ENCODE measurements at places on chromosomes 13 and 19.

- DNase-seq, result no peak
These were observed 43.8 kb upstream of the GRTP1 start for GRCh38 chr13:113407531-113408393.

DNA sequence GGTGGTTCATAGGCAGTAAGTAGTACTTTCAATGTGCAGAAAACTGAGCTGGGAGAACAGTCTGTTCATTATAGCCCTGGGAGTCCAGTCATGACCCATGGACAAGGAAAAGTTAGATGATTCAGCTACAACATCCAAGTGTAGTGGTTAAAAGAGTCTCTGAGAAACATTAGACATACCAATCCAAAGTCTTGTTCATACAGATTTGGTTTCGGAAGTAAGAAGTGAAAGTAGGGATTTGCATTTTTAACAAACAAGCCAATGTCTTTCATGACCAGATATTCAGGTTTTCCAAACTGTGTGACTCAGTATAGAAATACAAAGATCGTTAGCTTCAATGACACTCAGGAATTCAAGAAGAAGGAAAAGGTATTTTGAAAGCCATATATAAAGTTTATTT lies 345.3 kb downstream of the SLITRK1 start:
- DNase-seq, result no peak

- DNase-seq, result no peak
These were observed 44.9 kb downstream of the C13orf46 start for GRCh38 chr13:113928685-113929627.

- no peak for DNase-seq
These were observed 8.8 kb downstream of the GTPBP3 start for GRCh38 chr19:17346109-17346671.

DNA sequence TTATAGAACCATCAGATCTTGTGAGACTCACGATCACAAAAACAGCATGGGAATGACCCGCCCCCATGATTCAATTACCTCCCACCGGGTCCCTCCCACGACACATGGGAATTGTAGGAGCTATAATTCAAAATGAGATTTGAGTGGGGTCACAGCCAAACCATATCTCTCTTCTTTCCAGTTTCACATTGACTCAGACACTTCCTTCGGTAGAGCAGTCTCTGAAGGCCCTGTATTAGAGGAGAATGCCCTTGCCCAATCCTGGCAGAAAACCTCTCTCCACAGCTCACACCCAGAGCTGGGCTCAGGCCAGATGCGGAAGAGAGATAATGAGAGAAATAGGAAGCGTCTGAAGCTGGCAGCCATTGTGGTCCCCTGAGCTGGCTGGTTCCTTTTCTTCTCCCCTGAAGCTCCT lies 72.4 kb upstream of the CLDN10 start:
- DNase-seq, result no peak

- no peak for DNase-seq
These were observed 110.1 kb upstream of the RXFP2 start for GRCh38 chr13:31629085-31629780.

- DNase-seq, result no peak
These were observed 50.8 kb downstream of the EFNB2 start for GRCh38 chr13:106484537-106485193.

DNA sequence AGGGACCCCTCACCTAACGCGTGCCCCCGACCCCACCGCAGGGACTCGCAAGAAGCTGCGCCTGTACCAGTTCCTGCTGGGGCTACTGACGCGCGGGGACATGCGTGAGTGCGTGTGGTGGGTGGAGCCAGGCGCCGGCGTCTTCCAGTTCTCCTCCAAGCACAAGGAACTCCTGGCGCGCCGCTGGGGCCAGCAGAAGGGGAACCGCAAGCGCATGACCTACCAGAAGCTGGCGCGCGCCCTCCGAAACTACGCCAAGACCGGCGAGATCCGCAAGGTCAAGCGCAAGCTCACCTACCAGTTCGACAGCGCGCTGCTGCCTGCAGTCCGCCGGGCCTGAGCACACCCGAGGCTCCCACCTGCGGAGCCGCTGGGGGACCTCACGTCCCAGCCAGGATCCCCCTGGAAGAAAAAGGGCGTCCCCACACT lies 4.7 kb upstream of the MYBPC2 start:
- DNase-seq, result peak; percentile 71

GRCh38 chr13:42320375-42320787 lies 48.4 kb downstream of the AKAP11 start:
- no peak for DNase-seq

- no peak for DNase-seq
These were observed 1.2 kb downstream of the AKT1S1 start for GRCh38 chr19:49875857-49876421.

DNA sequence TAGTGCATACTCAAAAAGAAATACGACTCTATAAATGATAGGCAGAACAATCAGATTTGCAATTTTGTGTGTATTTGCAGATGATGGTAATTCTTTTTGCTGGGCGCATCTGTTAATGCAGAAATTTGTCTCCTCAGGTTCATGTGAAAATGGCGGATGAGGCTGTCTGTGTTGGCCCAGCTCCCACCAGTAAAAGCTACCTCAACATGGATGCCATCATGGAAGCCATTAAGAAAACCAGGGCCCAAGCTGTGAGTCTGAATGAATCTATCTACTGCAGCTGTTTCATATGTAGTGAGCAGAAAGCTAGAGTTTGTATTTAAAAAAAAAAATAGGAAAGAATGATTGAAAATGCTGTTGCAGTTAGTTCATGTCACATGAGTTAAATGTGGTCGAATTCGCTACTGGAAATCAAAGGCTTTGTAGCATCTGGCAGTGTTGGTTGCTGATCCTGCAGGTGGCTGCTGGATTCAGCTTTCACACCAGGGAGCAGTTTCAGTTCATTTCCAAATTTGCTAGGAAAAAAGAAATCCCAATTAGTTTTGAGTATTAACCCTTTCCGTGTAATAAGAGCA lies 66.0 kb downstream of the PCCA start:
- no peak for DNase-seq

DNA sequence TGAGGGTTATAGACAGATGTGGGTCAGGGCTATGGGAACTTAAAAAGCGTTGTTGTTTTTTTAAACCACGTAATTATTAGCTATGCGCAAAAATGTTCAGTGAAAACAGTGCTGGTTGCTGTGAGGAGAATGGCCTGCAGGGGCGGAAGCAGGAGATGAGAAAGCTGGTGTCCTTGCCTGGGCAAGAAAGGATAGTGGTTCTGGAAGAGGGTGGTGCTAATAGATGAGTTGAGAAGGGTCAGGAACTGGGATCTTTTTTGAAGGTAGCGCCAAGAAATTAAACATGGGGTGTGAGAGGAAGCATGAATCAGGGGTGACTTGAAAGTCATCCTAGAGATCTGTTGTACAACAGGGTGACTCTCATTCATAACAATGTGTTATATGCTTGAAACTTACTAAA lies 4.8 kb upstream of the SMG9 start:
- no peak for DNase-seq

- DNase-seq, result no peak
These were observed 774 bp downstream of the ALDH16A1 start for GRCh38 chr19:49453757-49454240.

GRCh38 chr13:29911781-29912418 lies 61.5 kb upstream of the UBL3 start:
- DNase-seq, result no peak

GRCh38 chr19:32532233-32532632 lies 48.8 kb upstream of the PDCD5 start:
- no peak for DNase-seq

DNA sequence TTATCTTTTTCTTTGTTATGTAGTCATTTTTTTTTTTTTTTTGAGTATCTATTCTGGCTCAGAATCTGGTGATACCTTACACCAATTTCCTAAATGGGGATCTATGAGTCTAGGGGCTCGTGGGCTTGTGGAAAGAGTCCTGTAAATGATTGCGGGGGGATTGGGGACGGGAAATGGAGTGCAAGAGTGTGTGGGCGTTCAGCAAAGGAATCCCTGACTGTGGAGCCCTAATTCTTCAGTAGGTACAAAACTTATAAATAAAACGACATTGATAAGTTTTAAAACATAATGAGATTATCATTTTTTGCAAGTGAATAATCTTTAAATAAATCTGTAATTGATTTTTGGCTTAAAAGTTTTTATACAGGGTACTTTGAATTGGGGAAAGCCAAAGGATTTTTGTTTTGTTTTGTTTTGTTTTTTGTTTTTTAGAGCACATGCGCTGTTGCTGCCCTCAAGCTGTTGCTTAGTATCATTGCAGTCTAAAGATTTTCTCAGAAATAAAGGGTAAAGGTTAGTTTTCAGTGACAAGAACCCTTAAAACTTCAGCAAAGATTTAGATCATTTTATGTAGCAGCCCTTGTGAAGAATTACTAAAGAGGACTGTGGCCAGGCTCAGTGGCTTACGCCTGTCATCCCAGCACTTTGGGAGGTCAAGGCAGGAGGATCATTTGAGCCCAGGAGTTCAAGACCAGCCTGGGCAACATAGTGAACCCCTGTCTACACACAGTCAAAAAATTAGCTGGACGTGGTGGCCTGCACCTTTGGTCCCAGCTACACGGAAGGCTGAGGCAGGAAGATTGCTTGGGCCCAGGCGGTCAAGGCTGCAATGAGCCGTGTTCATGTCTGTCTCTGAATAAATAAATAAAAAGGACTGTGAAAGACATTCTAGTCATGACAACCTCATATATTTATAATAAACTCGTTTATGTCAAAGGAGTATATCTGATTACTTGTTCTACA lies 1.7 kb downstream of the ERCC5 start:
- DNase-seq, result peak; percentile 29

GRCh38 chr13:20728579-20729311 lies 25.2 kb downstream of the IL17D start:
- no peak for DNase-seq

- DNase-seq, result no peak
These were observed 383.0 kb upstream of the SLITRK1 start for GRCh38 chr13:84265257-84265764.

GRCh38 chr19:11639602-11640471 lies 42.6 kb downstream of the ZNF627 start:
- DNase-seq, result peak; percentile 81

DNA sequence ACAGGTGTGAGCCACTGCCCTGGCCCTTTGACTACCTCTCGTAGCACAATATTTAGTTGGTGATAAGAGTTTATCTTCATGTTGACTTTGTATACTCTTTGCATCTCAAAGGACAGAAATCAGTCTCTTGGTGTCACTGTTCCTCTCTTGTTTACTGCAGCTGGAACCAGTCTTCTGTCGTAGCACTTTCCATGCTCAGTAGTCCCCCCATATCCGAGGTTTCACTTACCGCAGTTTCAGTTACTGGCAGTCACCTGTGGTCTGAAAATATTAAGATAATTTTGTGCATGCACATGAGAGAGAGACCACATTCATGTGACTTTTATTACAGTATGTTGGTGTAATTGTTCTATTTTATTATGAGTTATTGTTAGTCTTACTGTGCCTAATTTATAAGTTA lies 49.1 kb downstream of the WASF3 start:
- no peak for DNase-seq

DNA sequence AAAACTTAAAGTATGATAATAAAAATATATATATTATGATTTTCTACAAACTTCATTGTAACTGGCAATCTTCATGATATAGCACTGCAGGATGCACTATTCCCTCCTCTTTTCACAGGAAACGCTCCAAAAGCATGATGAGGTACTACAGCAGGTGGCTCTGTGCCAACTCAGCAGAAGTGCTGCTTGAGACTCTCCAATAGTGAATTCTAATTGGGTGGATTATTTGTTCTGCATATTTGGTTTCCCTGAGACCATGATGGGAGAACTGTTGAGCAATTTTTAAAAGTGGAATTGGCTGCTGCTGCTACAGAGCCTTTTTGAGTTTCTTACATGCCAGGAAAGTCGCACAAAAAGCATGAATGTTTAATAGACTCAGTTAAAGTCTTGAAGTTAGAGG lies 1782.4 kb upstream of the PCDH20 start:
- no peak for DNase-seq

DNA sequence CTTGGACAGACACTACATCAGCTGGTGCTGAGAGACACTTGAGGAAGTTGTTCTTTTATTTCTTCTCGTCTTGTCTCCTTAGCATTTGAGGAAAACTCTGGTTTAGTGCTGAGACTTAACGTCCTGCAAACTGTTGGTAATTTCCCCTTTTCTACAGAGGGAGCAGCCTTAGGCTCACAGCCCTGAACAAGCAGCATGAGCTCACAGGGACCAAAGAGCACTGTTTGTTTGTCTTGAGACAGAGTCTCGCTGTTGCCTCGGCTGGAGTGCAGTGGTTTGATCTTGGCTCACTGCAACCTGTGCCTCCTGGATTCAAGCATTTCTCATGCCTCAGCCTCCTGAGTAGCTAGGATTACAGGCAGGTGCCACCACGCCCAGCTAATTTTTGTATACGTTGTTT lies 5.5 kb downstream of the ZNF805 start:
- no peak for DNase-seq

- no peak for DNase-seq
These were observed 98.7 kb upstream of the KL start for GRCh38 chr13:32917504-32917903.

- peak; percentile 54 for DNase-seq
These were observed 144.5 kb upstream of the ZNF536 start for GRCh38 chr19:30227661-30228112.

DNA sequence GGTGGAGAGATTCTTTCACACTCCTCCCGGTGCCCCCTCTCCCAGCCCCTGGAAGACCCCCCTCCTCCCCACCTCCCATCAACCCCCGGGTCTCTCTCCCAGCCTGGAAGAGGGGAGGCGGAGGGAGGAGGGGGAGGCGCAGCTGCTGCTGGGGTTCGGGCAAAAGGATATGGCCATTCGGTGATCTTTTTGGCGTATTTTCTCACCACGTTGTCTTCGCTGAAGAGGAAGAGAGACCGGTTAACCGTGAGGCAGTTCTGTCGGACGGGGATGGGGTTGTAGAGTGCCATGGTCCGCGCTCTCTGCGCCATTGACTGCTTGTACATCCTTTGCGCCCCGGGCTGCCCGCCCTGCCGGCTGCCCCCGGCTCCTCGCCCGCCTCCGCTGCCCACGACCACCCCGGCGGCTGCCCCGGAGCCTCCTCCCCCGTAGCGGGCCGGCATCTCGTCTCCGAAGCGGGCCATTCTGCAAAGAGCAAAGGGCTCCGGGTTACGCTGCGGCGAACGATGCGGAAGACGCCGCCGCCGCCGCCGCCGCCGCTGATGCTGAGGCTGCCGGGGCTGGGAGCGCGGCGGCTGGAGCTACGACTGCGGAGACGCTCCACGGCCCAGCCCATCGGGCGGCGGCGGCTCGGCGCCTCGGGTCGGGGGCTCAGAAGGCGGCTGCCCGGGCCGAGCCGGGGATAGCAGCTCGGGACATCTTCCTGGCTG lies 363 bp downstream of the CACNA1A start:
- no peak for DNase-seq

DNA sequence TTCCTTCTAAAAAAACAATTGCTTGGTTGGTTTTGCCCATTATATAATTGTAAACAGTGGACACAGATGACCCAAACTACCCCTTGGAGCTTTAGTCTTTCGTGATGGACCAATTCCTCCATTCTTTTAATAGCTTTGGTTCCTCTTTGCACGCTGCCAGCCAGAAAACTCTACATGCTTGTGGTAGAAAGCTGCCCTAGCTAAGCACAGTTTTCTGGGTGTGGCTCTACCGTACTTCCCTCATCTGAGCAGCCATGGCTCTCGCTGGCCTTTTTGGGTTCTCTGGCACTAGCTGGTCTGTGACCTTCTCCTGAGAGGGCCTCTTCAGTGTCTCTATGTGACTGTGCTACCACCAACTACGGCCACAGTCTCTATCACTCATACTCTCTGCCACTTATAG lies 29.9 kb upstream of the CEBPA start:
- DNase-seq, result no peak
